ENCODE measurements at places on chromosomes 12 and 14.

GRCh38 chr12:122730215-122731014 lies at the start of gene HCAR1:
Gene HCAR1 (minus strand): TSS chr12:122730844. CDS start chr12:122730339, 505 bp downstream.
- DNase-seq, result no peak

GRCh38 chr12:75345531-75345930 lies 11.1 kb downstream of the GLIPR1L1 start:
- DNase-seq, result no peak

DNA sequence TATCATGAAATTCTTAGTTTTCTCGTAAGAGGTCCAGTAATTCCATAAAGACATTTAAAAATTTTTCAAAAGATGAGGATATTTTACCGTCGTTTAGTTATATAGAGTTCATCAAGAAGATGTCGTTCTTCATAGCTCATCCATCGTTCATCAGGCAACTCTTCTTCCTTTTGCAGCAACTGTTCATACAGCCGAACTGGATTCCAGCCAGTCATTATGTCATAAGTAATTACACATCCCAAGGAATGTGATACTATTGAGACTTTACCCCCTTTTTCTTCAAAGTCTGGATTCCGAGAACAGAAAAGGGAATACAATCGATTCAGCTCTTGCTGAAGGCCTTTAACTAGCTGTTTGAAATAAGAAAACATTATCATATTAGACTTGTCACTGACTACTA lies 90.3 kb downstream of the DDHD1 start:
- DNase-seq, result no peak

GRCh38 chr14:37601865-37602264 lies 6.4 kb downstream of the TTC6 start:
- DNase-seq, result no peak

Measured in activated CD4-positive, CD25-positive, alpha-beta regulatory T cell treated with anti-CD3 and anti-CD28 coated beads, Interleukin-2, amount 50 U/mL, for 16 hours (primary cell).